Breast epithelium (tissue), 4 donors: ENCODE measurements at places on chromosomes 6 and 20. TPM values are rescaled to one million over a fixed set of nuclear protein-coding genes. Genes with fewer than 3 reads are reported as not detected.

DNA sequence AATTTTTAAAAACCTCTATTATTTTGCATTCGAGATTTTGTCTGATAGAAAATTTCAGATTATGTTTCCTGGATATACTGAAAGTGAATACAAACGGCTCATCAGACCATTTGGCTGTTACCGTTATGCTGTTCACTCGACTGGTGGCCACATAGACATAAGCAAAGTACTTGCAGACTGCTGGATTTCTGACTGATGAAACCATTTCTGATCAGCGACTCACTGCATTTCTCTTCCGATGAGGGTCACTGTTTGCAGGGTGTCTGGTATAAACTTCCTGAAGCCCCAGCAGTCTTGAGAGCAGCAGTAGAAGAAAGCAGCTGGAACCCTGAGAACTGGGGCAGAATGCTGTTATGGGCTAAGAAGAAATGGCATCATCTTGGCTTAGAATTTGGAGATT, 17.7 kb downstream of the SNX9 start:
- H3K36me3 ChIP-seq: no peaks in the 10 kb centered on the region
- H3K27ac ChIP-seq: no peak overlapping the region

DNA sequence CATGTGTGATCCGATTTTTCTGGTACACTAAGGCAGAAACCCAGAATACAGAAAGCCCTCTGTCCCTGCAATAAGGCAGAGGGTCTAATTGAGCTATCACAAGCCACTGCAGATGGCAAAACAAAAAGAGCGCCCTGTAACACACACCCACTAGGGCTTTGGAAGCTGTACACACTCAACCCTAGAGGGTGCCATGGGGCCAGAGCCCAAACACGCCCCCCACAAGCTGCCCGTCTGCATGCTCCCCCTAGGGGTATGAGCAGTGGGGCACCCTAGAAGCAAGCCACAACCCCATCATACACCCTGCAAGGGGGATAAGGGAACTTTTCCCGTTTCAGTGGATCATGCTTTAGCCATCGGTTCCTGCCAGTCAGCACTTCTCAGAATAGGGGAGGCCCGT, 62.2 kb upstream of the PDE10A start:
- H3K27me3 ChIP-seq: no peaks in the 10 kb centered on the region
- no peak overlapping the region for H3K4me3 ChIP-seq
- no peaks in the 10 kb centered on the region for H3K36me3 ChIP-seq
- DNase-seq: no peak
- no peak overlapping the region for H3K27ac ChIP-seq

GRCh38 chr6:112017169-112017568, 36.7 kb upstream of the CCN6 start:
- no peak overlapping the region for H3K4me3 ChIP-seq
- H3K27me3 ChIP-seq: no peaks in the 10 kb centered on the region
- H3K4me1 ChIP-seq: peaks cover 8% of the 10 kb centered on the region
- DNase-seq: no peak
- H3K36me3 ChIP-seq: no peaks in the 10 kb centered on the region

The LMBRD1 gene
- total RNA-seq: 75.7 TPM

The DNAJC5 gene
- 37.9 TPM for total RNA-seq

- H3K27me3 ChIP-seq: no peaks in the 10 kb centered on the region
- H3K4me3 ChIP-seq: no peak overlapping the region
- H3K27ac ChIP-seq: no peak overlapping the region
- H3K4me1 ChIP-seq: no peaks in the 10 kb centered on the region
- no peak for DNase-seq
Observed at GRCh38 chr6:40437631-40438030, 149.5 kb downstream of the LRFN2 start.

The FAM217A gene
- total RNA-seq: not detected

DNA sequence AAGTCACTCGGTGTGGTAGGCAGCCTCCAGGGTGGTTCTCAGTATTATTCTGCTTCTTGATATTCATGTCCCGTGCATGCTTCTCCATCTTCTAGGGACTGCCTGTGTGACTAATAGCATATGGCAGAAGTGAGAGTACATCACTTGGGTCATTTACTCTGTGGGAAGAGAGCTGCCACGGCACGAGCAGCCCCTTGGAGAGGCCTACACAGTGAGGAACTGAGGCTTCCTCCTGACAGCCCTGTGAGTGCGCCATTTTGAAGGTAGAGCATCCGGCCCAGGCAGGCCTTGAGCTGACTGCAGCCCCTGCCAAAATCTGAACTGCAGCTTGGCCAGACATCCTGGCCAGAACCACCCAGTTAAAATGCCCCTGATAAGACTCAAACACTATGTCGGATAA, 17.3 kb upstream of the MCUR1 start:
- no peak overlapping the region for H3K27ac ChIP-seq
- H3K27me3 ChIP-seq: no peaks in the 10 kb centered on the region
- H3K36me3 ChIP-seq: no peaks in the 10 kb centered on the region

The EYA4 gene
- 4.2 TPM for total RNA-seq

The FAM83C gene
- total RNA-seq: not detected

GRCh38 chr6:36445621-36446020, 2.8 kb downstream of the KCTD20 start:
- DNase-seq: no peak
- no peaks in the 10 kb centered on the region for H3K36me3 ChIP-seq
- peaks cover 24% of the 10 kb centered on the region for H3K4me1 ChIP-seq
- no peaks in the 10 kb centered on the region for H3K27me3 ChIP-seq

GRCh38 chr6:7261852-7262461, 51.0 kb downstream of the SSR1 start:
- no peaks in the 10 kb centered on the region for H3K27me3 ChIP-seq
- peak overlapping the region; percentile 71 for H3K4me3 ChIP-seq
- no peak for DNase-seq
- peaks cover 2% of the 10 kb centered on the region for H3K4me1 ChIP-seq

DNA sequence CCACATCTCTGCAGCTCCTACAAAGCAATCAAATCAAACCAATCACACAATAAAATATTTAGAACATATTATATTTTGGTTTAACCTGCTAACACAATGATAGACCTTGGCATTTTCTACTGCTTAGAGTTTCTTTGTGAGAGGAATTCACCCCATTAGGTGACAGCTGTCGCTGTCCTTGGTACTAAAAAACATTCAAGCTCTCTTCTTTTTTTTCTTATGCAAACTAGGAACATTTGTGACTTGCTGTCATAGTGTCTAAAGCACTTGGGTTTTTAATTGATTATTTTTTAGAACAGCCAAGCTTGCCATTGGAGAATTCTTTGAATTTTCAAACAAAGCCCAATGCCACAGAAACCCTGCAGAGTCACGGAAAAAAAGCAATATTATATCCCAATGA, 46.4 kb downstream of the CNR1 start:
- H3K4me1 ChIP-seq: no peaks in the 10 kb centered on the region
- H3K36me3 ChIP-seq: no peaks in the 10 kb centered on the region
- H3K4me3 ChIP-seq: no peak overlapping the region
- no peaks in the 10 kb centered on the region for H3K27me3 ChIP-seq

The CPXM1 gene
- 28.5 TPM for total RNA-seq

GRCh38 chr20:58408603-58409246, 19.7 kb downstream of the VAPB start:
- H3K27me3 ChIP-seq: no peaks in the 10 kb centered on the region
- H3K27ac ChIP-seq: no peak overlapping the region
- H3K4me1 ChIP-seq: no peaks in the 10 kb centered on the region
- H3K4me3 ChIP-seq: no peak overlapping the region
- DNase-seq: no peak
- H3K36me3 ChIP-seq: no peaks in the 10 kb centered on the region

DNA sequence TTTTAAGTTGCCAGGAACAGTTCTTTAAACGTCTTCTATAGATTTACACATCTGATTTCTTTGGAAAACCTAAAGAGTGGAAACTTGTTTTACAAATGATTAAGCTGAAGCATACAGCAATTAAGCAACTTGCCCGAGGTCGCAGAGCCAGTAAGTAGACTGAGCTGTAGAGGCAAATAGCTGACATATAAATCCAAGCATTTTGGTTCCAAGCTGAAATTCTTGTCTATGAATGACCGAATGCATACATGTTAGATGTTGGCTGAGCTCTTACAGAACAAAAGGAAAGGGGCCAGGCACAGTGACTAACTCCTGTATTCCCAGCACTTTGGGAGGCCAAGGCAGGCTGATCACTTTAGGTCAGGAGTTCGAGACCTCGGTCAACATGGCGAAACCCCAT, 101.8 kb upstream of the SGK1 start:
- DNase-seq: no peak
- H3K4me1 ChIP-seq: no peaks in the 10 kb centered on the region
- no peak overlapping the region for H3K27ac ChIP-seq
- no peaks in the 10 kb centered on the region for H3K36me3 ChIP-seq

The MUCL3 gene
- total RNA-seq: not detected

DNA sequence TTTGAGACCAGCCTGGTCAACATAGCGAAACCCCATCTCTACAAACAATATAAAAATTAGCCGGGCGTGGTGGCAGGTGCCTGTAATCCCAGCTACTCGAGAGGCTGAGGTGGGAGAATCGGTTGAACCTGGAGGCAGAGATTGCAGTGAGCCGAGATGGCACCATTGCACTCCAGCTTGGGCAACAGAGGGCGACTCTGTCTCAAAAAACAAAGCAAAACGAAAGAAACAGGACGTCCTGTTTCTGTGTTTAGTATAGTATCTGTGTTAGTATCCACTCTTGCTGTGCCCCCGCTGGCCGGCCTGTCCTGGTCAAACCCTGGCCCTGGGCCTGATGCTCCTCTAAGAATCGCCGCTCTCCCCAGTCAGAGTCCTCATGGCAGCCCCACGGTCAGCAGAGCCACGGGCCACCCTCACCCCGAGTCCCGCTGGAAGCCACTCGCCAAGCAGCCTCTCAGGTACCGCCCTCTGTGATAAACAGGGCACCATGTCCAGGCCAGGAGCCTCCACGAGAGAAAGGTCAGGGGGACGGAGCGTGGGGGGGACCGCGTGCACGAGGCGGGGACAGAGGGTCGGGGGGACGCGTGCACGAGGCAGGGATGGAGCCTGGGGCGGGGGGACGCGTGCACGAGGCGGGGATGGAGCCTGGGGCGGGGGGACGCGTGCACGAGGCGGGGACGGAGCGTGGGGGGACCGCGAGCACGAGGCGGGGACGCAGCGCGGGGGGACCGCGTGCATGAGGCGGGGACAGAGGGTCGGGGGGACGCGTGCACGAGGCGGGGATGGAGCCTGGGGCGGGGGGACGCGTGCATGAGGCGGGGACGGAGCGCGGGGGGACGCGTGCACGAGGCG, 384.5 kb downstream of the SMOC2 start:
- no peak overlapping the region for H3K4me3 ChIP-seq
- H3K27ac ChIP-seq: no peak overlapping the region
- H3K27me3 ChIP-seq: no peaks in the 10 kb centered on the region
- no peaks in the 10 kb centered on the region for H3K4me1 ChIP-seq
- no peaks in the 10 kb centered on the region for H3K36me3 ChIP-seq

The CCN6 gene
- total RNA-seq: not detected

DNA sequence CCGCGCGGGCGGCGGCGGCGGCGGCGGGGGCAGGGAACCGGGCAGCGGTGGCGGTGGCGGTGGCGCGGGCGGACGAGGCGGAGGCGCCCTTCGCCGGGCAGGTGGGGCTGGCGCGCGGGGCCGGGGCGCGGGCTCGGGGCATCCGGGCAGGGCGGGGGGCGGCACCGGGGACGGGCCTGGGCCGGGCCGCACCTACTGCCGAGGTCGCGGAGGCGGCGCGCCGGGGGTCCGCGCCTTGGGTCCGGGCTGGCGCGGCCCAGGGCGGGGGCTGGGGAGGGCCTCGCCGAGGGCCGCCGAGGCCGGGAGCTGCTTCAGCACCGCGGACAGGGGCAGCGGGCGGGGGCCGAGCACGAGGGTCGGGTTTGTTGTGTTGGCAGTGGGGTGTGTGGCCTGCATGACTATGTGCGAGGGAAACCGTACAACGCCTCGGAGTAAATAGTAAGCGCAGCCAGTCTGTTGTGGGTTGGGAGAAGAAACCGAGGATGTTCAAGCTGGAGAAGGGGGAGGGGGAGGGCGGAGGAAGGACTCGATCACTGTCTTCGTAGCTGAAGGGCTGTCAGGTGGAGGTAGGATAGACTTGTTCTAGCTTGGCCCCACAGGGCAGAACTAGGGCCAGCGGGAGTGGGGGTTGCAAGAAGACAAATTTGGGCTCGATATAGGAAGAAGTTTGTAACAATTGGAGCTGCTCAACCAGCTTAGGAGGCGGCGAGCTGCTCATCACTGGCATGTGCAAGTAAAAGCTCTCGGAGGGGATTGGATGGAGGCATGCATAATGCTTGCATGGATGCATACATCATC, 593 bp downstream of the MMP24 start:
- peak overlapping the region; percentile 40 for H3K4me3 ChIP-seq
- H3K27me3 ChIP-seq: no peaks in the 10 kb centered on the region
- no peaks in the 10 kb centered on the region for H3K36me3 ChIP-seq
- H3K27ac ChIP-seq: no peak overlapping the region

The ENPP4 gene
- total RNA-seq: 13.8 TPM

The DSN1 gene
- 11.9 TPM for total RNA-seq

The ECT2L gene
- total RNA-seq: 0.33 TPM

DNA sequence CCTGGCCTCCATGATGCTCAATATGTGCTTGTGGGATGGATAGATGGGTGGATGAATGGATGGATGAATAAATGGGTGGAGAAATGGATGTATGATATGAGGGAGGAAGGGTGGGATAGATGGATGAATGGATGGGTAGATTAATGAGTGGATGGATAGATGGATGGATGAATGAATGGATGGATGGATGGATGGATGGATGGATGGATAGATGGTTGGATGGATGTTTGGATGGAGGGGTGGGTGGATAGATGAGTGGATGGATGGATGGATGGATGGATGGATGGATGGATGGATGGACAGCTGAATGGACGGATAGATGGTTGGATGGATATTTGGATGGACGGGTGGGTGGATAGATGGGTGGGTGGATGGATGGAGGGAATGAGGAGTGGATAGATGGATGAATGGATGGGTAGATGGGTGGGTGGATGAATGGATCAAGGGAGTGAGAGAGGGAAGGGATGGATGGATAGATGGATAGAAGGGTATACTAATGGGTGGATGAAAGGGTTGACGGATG, 139.4 kb downstream of the CEBPB start:
- H3K4me3 ChIP-seq: no peak overlapping the region

DNA sequence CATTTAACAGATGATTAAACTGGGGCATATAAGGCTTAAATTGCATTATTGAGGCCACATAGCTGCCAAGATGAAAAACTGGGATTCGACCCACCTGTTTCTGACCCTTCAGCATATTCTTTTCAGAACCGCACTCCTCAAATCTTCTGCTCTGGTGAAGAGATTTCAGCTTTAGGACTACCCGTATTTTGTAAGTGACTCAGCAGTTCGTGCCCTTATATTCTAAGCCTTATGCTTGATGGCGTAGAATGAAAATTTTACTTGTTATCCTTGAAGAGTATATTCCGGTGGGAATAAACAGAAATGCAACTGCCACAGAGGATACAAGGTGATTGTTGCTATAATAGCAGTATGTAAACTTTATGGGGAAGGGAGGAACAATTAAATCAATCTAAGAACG, 657.1 kb downstream of the DOK5 start:
- DNase-seq: no peak
- H3K36me3 ChIP-seq: no peaks in the 10 kb centered on the region
- no peak overlapping the region for H3K27ac ChIP-seq
- H3K27me3 ChIP-seq: no peaks in the 10 kb centered on the region
- no peaks in the 10 kb centered on the region for H3K4me1 ChIP-seq
